ENCODE measurements at places on chromosomes 16 and 17. TPM values are rescaled to one million over a fixed set of nuclear protein-coding genes. Genes with fewer than 3 reads are reported as not detected.

- DNase-seq = no peak
Measured at GRCh38 chr17:6028294-6028693, 41.9 kb upstream of the WSCD1 start.

GRCh38 chr16:81458149-81458669 is 13.6 kb downstream of the CMIP start:
- no peak for DNase-seq

GRCh38 chr17:59416184-59416583 is 84.7 kb downstream of the YPEL2 start:
- peak; percentile 30 for DNase-seq

DNA sequence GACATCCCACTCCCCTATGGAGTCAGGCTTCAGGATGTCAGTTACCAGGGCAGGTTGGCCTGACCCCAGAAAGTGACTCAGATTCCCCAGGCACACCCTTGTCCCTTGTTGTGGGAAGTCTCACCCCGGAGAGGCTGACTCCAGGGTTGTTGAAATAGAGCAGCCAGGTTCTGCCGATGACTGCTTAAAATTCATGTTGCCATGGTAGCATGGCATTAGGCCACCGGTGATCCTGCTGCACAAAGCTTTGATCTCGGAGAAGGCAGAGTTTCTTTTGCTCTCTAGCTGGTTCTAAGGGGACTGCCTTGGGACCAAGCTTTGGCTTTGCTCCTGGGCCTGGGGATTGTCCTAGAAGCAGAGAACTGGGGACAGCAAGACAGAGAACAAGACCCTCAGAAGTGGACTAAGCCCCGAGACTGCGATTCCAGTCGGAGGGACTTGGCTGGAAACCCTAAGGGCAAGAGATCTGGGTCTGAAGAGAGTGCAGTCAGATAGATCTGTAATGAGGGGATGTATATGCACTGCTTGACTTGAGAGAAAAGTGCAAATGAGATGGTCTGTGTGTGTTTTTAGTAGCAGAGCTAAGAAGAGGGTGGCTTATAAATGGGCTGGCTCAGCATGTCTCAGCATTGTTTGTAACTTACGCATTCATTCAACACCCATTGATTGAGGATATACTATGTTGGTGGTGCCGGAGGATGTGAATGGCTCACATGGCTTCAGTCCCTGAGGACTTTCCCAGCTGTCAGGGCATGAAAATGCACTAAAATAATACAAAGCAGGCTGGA is 106.9 kb downstream of the RGS9 start:
- DNase-seq = no peak

DNA sequence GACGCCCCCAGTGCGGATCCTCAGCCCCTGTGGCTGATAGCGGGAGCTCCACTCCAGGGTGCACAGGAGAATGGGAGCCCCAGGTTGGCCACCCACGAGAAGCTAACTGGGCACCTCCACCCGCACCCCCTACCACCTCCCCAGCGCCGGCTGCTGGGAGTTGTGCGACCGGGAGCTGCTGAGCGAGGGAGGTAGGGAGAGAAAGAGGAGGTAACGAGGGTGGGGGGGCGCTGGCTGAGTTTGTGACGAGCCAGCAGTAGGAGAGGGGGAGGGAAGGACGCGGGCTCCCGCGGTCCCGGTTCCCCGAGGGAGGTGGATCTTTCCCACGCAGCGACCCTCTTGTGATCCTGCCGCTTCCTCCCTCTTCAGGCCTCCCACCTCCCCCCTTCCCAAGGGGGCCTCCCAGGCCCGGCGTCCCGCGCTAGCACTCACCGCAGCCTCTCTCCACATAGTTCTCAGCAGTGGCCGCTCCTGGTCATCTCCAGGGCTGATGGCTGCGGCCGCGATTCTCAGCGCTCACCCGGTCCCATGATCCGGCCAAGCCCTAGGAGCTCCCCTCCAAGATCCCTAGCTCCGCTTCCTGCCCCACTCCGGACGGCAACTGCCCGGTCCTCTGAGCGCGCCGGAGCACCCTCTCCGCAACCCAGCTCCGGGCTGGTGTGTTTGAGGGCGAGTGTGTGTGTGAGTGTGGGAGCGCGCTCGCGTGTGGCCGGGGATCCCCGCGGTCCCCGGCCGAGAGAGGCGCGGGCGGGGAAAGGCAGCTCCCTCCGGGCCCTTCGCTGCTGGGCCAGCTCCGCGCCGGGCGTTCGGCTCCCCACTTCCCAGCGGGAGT is at the start of gene GRIN2A:
Gene GRIN2A (minus strand): TSS at position 207 of the 832 bp plus-strand sequence. CDS start 2,017 bp downstream, outside the sequence.
- no peak for DNase-seq

DNA sequence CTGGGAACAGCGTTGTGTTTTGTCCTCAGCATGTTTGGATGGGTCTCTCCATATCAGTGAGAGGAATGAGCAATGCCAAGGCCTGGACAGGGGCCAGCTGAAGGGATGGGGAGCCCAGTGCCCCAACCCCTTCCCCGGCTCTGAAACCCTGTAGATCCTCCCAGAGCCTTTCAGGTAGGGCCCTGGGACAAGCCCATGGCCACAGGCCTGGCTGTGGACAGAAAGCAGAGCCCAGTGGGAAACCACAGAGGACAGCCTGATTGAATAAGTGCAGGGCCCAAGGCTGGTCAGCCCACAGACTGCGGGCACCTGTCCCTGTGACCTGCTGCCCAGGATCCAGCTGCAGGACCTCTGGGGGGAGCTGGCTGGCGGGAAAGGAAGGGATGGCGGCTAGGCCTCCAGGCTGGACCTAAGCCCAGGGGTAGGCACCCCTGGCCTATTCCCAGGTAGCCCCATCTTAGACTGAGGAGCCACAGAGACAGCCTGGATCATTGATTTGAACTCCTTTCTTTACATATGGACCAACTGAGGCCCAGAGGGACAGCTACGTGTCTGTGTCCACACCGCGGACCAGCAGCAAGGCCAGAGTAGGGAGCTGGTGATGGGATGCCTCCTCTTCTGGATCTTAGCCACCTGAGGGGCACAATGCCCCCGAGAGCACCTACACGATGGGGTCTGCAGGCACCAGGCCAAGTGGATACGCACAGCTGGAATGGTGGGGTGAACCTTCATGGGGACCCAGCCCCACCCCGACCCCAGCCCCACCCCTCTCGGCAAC is 1.3 kb downstream of the CCDC102A start:
- DNase-seq = no peak

DNA sequence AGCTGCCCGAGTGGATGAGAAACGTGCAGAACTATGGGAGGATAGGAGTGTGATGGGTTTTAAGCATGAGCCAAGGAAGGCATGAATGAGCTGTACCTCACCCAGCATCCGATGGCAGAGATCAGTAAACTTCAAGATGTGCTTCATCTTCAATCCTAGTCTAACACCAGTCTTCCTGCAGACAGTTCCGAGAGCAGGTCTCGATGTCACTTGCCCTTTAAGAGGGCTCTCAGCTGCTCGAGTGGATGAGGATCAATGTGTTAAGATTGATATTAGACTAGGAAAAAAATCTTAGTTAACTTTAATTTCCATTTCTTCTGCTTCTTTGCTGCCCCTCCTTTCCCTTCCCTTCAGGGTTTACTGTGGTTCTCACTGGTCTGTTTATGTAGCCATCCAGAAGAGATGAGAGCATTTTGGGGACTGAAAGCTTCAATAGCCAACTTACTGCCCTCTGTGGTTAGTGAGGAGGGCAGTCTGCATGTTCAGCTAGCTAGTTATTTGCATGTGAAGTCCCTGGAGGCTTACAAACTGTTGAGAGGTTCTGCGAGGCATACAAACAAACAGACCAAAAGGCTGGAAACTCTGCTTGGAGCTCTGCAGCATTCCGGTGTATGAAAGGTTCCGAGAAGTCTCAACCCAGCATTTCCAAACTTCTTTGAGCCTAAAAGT is 15.3 kb downstream of the KLHL36 start:
- no peak for DNase-seq

GRCh38 chr16:4972938-4973587 is 14.9 kb downstream of the SEC14L5 start:
- DNase-seq = no peak

DNA sequence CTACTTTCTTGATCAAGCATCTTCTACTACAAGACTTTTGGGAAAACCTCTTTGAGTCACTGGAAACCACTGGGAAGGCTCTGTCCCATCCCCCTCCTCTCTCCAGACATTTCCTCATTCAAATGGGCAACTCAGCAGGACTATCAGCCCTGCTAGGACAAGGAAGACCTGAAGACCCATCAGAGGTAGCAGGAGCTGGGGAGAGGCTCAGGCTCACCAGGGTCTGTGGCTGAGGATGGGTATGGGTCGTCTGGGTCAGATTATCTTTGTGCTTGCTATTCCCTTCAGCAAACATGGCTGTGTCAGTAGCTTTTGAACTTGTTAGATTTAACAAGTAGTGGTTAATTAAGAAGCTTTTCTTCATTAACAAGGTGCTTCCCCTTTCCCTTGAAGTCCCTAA is 15.0 kb upstream of the NF1 start:
- DNase-seq = no peak

- no peak for DNase-seq
Measured at GRCh38 chr16:88941913-88942909, 34.8 kb downstream of the CBFA2T3 start.

DNA sequence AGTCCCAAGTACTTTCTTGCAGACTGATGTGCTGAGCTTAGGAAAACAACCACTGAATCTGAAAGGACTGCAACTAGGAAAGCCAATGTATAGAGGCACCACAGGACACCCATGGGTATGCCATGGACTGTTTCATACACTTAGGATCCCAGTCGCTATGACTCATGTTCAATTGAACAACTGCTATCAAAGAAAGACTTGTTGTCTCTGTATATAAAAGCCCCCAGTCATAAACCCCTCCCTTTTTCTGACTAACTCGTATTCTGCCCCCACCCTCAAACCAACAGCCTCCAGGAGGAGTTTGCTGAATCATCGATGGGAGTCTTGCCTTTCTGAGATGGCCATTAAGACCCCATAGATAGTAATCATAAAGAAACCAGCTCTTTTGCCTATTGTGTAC is 205.4 kb downstream of the ANKFN1 start:
- DNase-seq = no peak

DNA sequence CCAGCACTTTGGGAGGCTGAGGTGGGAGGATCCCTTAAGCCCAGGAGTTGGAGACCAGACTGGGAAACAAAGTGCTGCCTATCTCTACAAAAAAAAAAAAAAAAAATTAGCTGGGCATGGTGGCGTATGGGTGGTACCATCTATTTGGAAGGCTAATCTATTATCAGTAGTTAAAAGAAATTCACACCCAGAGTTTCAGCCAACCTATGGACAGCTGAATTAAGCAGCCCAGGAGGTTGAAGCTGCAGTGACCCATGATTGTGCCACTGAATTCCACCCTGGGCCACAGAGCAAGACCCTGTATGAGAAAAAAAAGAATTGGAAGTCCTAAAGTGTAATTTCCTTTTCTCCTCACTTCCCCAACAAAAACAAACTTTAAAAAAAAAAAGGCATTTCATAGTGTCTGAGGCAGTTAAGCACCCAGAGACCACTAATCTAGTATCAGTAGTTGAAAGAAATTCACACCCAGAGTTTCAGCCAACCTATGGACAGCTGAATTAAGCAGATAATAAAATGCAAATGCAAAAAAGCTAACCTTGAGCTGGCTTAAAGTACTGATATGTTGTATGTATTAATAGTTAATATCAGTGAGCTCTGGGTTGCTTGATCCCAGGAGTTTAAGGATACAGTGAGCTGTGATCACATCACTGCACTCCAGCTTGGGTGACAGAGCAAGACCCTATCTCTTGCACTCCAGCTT is 18.1 kb downstream of the CLTC start:
- no peak for DNase-seq

DNA sequence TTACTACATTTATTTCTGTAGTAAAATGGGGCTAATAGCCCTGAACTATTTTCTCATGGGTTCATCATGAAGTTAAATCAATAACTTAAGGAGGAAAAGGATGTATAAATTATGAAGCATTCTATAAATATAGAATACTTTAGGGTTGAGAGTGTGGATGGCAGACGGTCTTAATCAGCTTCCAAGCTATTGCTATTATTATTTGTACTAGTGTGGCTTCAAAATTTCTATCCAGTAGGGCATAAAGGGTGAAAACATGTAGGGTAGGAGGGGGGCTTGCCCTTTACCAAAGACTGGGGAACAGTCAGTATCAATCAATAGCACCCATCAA is 26.4 kb upstream of the DHX8 start:
- no peak for DNase-seq

DNA sequence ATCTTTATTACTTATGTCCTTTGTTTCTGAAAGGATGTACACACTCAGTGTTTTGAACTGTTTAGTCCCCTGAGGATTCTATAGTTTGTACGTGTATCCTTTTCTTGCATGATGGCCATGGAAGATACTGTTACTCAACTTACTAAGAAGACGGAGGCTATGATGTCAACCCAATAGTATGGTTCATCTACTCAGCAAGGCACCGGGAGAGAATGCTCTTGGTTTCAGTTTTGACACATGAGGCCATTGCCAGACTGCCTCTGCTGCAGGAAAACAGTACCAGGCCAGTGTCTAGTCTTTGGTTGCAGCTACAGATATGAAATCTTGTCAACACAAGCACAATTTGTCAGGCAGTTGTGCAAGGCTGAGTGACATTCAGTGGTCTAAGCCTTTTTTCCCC is 134.5 kb downstream of the MRTFB start:
- no peak for DNase-seq

GRCh38 chr17:32275060-32276042 is 9.7 kb downstream of the RHBDL3 start:
- DNase-seq = peak; percentile 86

CCL3 gene
- total RNA-seq = 0.63 TPM

EARS2 gene
- 35.9 TPM for total RNA-seq

SDR42E1 gene
- 0.92 TPM for total RNA-seq

MT1G gene
- 1.7 TPM for total RNA-seq

HP gene
- 8.7 TPM for total RNA-seq

NDUFAF8 gene
- 87.1 TPM for total RNA-seq

TP53TG3B gene
- total RNA-seq = 0.66 TPM

PDF gene
- total RNA-seq = 31.5 TPM
